ENCODE measurements at places on chromosomes 6 and 20.

DNA sequence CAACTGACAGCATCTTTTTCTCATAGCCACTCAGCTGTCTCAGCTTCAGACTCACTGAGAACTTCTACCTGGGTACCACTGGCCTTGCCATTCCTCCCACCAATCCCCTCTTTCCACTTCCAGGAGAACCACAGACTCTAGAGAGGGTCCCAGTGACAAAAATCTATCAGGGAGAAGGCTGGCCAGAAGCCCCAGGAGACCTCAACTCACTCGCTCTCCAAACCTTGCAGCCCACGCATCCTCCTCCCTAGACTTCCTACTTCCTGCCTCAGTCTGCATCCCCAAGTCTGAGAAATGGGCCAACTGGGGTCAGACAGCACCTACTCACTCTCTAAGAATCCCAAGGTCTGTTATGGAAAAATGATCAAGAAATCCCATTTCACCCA is 1.2 kb downstream of the TMEM239 start:
- DNase-seq: no peak

DNA sequence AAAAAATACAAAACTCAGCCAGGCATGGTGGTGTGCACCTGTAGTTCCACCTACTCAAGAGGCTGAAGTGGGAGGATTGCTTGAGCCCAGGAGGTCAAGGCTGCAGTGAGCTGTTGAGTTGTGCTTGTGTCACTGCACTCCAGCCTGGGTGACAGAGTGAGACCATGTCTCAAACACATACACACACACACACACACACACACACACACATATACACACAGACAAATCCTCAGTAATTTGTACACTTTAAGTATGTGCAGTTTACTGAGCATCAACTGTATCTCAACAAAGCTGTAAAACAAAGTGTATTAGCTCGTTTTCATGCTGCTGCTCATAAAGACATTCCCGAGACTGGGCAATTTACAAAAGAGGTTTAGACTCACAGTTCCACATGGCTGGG is 7.3 kb downstream of the TFB1M start:
- no peak for DNase-seq

- DNase-seq: no peak
Observed at GRCh38 chr20:15703171-15703911, 869.9 kb downstream of the KIF16B start.

GRCh38 chr20:8740265-8740664 is 328.6 kb upstream of the PLCB4 start:
- no peak for DNase-seq

DNA sequence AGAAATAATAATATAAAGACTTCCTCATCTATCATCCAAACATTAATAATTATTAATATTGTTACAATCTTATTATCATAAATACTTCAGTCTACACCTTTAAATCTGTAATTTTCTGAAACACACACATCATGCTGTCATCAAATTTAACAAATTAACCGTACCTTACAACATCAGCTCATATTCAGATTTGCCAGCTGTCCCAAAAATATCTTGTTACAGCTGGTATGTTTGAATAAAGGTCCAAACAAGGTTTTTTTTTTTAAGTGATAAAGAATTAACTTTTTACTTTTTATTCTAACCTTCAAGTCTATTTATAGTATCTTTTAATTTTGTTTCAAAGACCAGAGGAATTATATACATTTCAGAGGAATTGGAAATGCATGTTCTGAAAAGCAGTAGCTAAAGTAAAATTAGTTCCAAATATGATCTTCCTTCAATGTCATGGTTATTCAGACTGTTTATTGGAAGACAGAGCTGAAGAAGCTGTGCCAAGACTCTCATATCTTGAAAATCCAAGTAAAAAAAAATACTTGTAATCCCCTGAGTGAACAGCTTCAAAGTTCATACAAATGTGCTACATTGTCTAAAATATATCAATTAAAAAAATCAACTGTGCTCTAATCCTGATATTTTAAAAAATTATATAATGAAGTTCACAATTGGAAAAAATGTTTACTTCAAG is 161.7 kb upstream of the BMP5 start:
- no peak for DNase-seq

GRCh38 chr6:107611094-107611810 is 121.3 kb downstream of the SOBP start:
- DNase-seq: no peak

- DNase-seq: no peak
Observed at GRCh38 chr6:38501931-38502330, 137.8 kb downstream of the BTBD9 start.

DNA sequence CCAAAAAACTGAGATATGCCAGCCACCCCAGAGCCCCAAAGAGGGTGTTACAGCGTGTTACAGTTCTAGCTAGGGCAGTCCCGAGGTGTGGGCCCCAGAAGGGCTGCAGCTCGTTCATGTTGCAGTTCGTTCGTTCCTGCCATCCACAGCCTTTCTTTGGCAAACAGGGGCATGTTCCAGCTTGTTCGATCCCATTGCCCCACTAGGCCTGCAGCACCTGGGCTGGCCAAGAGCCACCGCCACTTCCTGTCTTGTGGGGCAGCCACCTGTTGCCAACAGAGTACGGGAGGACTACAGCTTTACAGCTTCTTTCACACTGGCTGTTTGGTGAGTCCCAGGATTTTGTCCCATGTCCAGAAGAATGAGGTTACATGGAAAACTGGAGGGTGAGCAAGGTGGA is 198.1 kb downstream of the MMUT start:
- DNase-seq: no peak

DNA sequence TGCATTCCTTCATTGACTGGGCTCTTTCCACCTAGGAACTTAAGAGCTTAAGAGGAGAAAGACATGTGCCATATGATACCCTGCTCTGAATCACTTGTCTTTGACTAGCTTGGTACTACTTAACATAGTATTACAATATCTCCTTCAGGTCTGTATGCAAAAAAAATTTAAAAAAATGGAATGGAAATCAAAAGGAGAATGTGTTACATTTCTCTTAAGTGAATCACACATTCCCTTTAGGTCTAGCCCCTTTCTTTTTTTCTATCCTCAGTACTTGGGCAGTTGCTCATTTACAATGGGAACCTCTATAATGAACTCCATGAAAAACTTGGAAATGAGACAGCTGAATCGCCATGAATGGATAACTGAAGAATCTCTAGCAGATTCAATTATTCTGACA is 53.8 kb downstream of the SLC35F1 start:
- DNase-seq: no peak

GRCh38 chr20:64063389-64064144 is 569 bp downstream of the TCEA2 start:
- DNase-seq: no peak

- no peak for DNase-seq
Observed at GRCh38 chr6:21987501-21987957, 309.3 kb downstream of the PRL start.

DNA sequence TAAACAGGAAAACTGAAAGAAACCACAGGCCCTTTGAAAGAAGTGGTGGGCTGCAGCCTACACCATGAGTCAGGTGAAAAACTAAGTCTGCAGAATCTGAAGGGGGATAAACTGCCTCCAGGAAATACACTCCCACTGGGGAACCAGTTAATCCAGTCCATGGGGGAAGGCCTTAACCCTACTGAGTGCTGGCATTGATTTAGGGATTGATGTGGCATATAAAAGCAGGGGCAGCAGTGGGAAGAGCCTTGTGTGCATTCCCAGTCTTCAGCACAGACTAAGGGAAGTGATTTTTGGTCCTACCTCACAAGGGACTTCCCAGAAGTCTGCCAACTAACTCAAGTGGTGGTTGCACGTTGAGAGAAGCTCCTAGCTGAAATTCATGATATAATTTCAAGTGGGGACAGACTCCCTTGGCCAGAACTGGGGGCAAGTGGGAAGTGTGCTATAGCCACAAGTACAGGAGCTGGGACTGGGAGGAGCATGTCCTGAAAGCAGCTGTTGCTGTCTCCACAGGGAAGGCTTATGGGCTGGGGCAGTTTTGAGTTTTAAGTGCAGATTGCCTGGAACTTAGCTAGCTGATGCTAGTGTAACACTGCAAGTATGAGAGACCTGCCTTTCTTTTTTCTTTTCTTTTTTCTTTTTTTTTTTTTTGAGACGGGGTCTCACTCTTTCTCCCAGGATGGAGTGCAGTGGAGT is 31.2 kb downstream of the CITED2 start:
- no peak for DNase-seq

- no peak for DNase-seq
Observed at GRCh38 chr6:168711049-168711640, 270.2 kb downstream of the SMOC2 start.

DNA sequence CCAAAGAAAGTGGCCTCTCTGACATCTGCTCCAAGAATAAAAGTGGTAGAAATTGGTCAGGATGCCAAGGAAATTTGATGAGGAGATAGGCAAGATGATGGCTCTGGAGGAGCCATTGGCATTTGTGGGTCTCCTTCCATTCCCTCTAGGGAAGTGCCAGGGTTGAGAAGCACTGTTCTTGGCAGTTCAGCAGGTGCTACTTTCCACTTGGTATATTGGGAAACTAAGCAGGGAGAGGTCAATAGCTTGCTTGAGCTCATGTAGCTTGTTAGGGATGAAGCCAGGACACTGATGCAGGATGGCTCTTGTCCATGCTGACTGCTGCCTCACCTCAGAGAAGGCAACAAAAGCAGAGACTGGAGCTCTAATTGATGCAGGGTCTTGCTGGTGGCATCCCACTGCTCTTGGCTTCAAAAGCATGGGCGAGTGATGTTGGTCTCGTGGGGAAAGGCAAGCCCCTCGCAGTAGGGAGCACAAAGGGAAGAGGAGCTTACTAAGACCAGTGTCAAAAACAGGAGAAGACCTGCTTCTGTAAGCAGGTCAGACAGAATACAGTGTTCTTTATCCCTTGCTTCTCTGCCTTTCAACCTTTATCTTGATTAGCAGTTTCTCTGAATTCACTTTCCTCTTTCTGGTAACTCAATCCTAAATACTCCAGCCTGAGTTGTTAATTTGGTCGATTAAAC is 73.1 kb upstream of the RIPOR2 start:
- DNase-seq: no peak

- peak; percentile 21 for DNase-seq
Observed at GRCh38 chr20:59765599-59766177, 161.3 kb downstream of the PHACTR3 start.
